ENCODE measurements at places on chromosomes 7 and 10.

DNA sequence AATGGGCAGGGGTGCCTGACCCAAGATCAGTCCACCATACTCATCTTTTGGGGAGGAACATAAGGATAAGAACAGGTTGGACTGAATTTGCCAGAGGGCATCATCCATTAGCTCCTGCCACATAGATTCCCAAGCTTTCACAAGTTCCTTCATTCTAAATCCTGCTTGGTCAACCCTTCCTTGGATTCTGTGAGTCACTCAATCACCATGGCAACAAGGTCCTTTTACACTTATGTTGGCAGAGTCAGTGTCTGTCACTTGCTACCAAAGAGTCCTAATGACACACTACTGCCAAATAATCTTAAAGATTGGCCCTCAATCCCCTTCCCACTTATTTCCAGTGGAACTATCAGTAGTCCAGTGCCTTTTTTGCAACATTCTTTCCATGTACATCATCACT lies 5.0 kb upstream of the LGI1 start:
- DNase-seq = no peak

GRCh38 chr7:56026538-56026937 lies 24.7 kb downstream of the PSPH start:
- no peak for DNase-seq

- no peak for DNase-seq
Measured at GRCh38 chr7:121156825-121157224, 168.3 kb downstream of the CPED1 start.

- no peak for DNase-seq
Measured at GRCh38 chr7:21616091-21616490, 73.3 kb downstream of the DNAH11 start.

All from stimulated activated CD4-positive, alpha-beta T cell treated with anti-CD3 and anti-CD28 coated beads, Interleukin-4, amount 100 ng/mL, for 24 hours (primary cell).